ENCODE measurements at places on chromosomes 1 and 21.
A peak's percentile ranks its signal among the peaks of the same experiment; 100 is the strongest.

GRCh38 chr1:231973830-231974229, 347.2 kb downstream of the DISC1 start:
- peak; percentile 21 for DNase-seq

GRCh38 chr1:36524359-36525062, 41.8 kb upstream of the CSF3R start:
- DNase-seq, result no peak

- DNase-seq, result no peak
These were observed 96.1 kb downstream of the IER5 start for GRCh38 chr1:181184621-181185020.

DNA sequence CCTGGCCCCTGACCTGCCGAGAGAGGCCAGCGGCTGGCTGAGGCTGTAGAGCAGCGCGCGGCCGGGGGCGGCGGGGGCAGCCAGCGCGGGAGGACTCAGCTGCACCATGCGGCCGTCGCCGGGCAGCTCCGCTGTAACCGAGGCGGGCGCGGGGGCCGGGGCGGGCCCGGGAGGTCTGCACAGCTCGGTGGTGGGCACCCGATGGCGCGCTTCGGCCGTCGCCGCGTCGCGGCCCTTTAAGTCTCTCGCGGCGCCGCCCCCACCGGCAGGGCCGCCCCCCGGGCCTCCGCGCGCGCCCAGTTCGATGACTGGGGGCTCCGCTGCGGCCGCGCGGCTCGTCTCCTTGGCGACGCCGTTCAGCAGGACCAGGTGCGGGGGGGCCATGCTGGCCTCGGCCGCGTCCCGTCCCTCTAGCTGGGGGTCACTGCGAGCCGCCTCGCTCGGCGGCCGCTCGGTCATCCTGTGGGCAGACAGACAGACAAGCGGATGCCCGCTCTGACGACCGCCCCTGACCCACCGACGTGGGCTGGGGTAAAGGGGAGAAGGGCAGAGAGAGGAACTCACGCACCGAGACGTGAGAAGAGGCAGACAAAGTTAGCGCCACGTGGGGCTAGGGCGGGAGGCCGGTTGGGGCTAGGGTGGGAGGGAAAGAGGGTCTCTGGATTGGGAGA, 6.5 kb downstream of the TAL1 start:
- DNase-seq, result peak; percentile 32

- DNase-seq, result no peak
These were observed 52.1 kb downstream of the STYXL2 start for GRCh38 chr1:167145965-167146364.

DNA sequence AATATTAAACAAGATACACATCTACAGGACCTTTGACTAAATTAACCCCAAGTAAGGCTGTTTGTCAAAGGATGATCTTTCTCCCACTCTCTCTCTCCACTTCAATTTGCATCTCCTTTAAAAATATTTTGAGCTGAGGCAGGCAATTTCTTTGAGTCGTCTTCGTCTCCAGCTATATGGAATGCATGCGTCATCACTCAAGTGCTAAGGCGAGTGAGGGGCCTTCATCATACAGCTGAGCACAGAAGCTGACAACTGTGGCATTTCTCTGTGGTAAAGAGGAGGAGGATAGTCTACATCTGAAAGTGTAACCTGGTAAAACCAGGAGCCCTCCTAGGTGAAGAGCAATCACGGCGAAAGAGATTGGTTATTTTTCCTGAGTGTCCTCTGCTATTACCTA, 7.6 kb downstream of the EPHX4 start:
- no peak for DNase-seq

DNA sequence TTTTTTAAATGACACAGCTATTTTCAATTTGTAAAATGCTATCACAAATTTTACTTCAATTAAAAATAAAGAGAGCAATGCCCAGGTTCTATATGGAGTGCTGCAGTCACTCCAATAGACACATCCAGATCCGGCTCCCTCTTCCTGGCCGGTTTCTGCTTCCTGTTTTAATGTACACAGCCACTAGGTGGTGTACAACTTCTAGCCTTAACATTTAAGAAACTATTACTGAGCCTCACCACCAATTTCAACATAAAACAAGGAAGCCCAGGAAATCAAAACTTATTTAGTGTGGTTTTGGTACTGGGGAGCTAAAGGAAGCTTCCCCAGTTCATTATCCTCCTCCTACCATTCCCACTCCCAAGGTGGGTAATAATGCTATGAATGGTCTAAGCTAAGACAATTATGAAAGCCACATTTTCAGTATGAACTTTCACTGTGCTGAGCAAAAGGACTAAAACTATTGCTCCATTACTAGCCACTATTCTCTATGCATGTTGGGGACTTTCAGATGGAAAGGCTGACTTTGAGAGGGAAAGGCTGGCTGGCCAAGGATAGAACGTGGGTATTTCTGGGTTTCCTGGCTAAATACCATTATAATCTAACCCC, 25.5 kb upstream of the MTMR11 start:
- DNase-seq, result peak; percentile 79

GRCh38 chr21:45251635-45252447, 35.9 kb downstream of the POFUT2 start:
- no peak for DNase-seq

DNA sequence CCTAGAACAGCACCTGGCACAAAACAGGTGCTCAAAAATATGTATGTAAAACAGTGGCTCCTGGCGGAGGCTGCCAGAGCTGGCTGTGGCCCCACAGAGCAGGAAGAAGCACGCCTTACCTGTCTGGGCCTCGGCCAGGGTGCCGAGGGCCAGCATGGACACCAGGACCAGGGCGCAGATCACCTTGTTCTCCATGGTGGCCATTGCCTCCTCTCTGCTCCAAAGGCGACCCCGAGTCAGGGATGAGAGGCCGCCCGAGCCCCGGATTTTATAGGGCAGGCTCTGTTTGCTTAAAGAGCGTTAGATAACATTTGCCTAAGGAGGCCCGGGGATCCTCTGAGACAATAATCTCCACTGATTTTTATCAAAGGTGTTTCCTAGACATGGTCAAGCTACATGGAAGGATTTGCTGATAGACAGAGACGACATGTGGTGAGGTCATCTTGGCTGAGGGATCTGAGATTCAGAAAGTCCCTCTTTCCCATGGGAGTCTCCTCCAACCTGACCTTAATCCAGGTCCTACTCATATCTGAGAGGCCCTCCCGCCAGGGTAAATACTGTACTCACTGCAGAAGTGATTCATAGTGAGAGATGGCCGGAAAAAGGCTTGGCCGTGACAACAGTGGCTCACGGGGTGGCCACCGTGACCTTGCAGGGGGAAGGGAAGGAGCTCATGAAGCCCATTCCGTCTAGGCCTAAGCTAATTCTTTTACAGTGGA, at the start of gene TFF1:
Gene TFF1, minus strand, starts transcription at position 244 of the 719 bp plus-strand sequence. Its CDS starts 40 bp downstream, at position 204.
- DNase-seq, result no peak

GRCh38 chr1:210123383-210123782, 109.2 kb upstream of the SERTAD4 start:
- no peak for DNase-seq

GRCh38 chr21:38577887-38578286, 79.6 kb upstream of the ERG start:
- DNase-seq, result no peak

- DNase-seq, result no peak
These were observed 1.1 kb downstream of the UBE2J2 start for GRCh38 chr1:1272341-1273208.

GRCh38 chr1:183365676-183366075, 52.5 kb downstream of the NMNAT2 start:
- no peak for DNase-seq

GRCh38 chr1:230778916-230779590, 31.9 kb downstream of the CAPN9 start:
- no peak for DNase-seq

DNA sequence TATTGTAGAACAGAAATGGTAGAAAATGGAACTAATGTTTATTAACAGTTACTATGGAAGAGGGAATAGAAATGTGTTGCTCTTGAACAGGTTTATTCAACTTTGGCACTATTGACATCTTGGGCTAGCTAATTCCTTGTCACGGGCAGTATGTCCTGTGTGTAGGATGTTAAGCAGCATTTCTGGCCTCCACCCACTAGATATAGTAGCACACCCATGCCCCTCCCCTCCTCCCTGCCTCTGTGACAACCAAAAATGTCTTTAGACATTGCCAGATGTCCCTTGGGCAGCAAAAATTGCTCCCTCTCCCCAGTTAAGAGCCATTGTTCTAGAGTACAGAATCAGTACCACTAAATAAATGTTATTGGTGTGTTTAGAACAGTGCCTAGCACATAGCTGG, 91.4 kb upstream of the TPTE start:
- no peak for DNase-seq

- no peak for DNase-seq
These were observed 333.3 kb upstream of the ZRANB2 start for GRCh38 chr1:71414179-71414578.

- no peak for DNase-seq
These were observed 16.2 kb downstream of the KCTD3 start for GRCh38 chr1:215583185-215583749.

DNA sequence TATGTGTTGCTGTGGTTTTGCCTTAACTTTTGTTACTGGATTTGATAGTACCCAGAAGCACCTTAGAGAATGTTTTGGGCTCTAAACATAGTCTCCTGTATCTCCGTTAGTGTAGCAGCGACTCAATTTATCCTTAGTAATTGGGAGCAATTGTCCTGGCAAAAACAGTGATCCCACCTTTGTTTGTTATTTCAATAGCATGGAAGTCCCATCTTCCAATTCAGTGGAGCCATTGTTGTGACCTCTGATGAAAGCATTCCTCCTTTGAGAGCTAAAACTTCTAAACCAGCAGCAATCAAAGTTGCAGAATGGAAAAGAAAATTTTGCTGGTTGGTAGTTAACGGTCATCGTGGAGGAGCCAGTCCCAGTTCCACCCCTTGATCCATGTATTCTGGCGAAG, 34.7 kb downstream of the RTCA start:
- no peak for DNase-seq

- DNase-seq, result no peak
These were observed 55.2 kb downstream of the PRKAB2 start for GRCh38 chr1:147117109-147117508.

GRCh38 chr1:109816975-109817535, 53.3 kb upstream of the EPS8L3 start:
- no peak for DNase-seq

Measured in hematopoietic multipotent progenitor cell treated with erythropoietin and hydrocortisone succinate and interleukin-3 and kit ligand, for 8 days (in vitro differentiated cells).